CD4-positive, alpha-beta T cell treated with Interleukin-15 for 4 hours (primary cell): ENCODE measurements at places on chromosomes 5 and 9.

DNA sequence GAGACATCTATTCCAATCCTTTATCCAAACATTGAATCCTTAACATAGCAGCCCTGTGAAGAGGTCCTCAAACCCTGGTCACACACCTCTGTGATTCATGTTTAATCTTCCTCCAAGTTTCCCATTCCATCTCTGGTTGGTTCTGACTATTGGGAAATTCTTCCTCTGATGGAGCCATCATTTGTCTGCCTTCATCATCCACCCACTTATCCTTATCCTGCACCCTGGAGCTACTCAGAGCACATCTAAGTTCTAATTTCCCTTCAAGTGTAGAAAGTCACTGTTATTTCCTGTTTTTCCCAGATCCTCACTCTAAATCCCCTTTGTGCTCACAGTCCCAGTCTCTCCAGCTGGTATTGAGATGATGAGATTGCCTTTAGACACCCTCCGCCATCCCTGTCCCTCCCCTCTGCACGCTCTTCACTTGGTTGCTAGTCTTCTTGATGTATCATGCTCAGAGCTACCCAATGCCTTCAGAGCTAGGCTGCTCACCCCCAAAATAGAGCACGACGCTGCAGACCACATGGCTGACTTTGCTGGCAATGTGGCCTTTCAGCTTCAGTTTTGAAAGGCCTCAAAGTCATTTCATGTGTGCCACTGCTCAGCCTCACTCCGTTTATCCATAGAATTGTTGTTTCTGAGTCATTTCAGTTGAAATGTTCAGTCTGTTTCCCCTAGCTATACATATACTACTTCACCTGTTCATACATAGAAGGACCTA is 154.3 kb downstream of the PALM2AKAP2 start:
- no peak for DNase-seq

DNA sequence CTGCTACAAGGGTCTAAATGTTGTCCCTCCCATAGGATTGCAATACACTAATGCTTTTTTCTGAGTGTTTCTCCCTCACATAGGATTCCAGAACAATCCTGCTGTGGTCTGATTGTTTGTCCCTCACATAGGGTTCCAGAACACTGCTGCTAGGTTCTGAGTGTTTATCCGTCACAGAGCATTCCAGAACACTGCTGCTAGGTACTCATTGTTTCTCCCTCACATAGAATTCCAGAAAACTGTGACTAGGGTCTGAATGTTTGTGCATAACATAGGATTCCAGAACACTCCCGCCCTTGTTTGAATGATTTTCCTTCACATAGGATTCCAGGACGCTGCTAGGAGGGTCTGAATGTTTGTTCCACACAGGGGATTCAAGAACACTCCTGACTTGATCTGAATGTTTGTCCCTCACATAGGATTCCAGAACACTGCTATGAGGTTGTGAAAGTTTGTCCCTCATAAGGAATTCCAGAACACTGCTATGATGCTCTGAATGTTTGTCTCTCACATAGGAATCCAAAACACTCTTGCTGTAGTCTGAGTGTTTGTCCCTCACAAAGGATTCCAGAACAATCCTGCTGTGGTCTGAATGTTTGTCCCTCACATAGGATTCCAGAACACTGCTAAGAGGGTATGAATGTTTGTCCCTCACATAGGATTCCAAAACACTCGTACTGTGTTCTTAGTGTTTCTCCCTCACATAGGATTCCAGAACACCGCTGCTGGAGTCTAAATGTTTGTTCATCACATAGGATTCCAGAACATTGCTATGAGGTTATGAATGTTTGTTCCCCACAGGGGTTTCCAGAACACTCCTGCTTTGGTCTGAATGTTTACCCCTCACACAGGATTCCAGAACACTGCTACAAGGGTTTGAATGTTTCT is 213.5 kb downstream of the FOXD4L6 start:
- no peak for DNase-seq

- DNase-seq = no peak
Measured at GRCh38 chr5:73233461-73234203, 60.6 kb downstream of the TMEM174 start.

DNA sequence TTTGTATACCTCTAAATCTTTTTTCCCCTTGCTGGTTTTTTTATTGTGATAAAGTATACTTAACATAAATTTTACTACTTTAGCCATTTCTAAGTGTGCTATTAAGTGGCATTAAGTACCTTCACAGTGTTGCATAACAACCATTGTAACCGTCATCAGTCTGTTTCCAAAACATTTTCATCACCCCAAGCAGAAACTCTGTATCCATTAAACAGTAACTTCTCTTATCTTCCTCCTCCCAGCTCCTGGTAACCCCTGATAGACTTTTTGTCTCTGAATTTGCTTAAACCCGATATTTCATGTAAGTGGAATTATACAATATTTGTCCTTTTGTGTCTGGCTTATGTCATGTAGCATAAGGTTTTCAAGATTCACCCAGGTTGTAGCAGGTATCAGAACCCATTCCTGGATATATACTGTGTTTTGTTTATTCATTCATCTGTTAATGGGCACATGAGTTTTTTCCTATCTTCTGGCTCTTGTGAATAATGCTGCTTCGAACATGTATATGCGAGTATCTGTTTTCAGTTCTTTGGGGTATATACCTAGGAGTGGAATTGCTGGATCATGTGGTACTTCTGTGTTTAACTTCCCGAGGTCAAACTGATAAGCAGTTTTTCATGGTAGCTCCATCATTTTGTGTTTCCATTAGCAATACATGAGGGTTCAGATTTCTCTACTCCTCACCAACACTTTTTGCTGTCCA is 66.4 kb downstream of the EHMT1 start:
- no peak for DNase-seq

DNA sequence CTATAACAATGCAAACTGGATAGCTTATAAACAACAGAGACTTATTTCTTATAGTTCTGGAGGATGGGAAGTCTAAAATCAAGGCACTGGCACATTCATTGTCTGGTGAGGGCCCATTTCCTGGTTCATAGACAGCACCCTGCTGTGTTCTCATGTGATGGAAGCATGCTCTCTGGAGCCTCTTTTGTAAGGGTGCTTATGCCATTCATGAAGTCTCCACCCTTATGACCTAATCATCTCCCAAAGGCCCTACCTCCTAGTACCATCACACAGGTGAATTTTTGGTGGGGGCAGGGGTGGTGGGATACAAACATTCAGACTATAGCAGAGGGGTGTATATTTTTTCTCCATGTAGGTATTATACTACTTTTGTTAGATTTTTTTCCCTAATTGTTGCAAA is 92.4 kb downstream of the UNC13B start:
- no peak for DNase-seq

GRCh38 chr5:27140831-27141230 is 102.4 kb upstream of the CDH9 start:
- no peak for DNase-seq

- DNase-seq = no peak
Measured at GRCh38 chr9:31588006-31588405, 796.4 kb upstream of the ACO1 start.

GRCh38 chr9:110502842-110503241 is 76.7 kb downstream of the SVEP1 start:
- no peak for DNase-seq

DNA sequence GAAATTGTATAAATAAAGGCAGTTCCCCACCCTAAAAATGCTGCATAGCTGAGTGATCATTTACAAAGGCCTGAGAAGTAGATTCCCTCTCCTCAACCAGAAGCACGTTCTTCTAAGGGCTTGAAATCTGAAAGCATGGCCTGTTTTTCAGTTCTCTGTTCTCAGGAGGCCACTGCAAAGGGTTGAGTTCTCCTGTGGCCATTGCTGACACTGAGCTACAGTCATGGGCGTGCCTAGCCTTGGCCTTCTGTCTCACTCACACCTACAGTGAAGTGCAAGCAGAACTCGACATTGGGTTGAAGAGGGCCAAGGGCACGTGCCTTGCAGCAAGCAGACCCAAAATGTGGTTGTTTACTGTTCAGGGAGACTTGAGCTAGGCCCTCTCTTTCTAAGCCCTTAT is 276.6 kb upstream of the VLDLR start:
- no peak for DNase-seq
